ENCODE measurements at places on chromosomes 5 and 9. TPM values are rescaled to one million over a fixed set of nuclear protein-coding genes. Genes with fewer than 3 reads are reported as not detected.

Gene RNF183
- total RNA-seq, result not detected

- peak; percentile 10 for DNase-seq
Observed at GRCh38 chr5:88398316-88398715, 129.7 kb upstream of the TMEM161B start.

Gene EIF4EBP3
- 5.7 TPM for total RNA-seq

DNA sequence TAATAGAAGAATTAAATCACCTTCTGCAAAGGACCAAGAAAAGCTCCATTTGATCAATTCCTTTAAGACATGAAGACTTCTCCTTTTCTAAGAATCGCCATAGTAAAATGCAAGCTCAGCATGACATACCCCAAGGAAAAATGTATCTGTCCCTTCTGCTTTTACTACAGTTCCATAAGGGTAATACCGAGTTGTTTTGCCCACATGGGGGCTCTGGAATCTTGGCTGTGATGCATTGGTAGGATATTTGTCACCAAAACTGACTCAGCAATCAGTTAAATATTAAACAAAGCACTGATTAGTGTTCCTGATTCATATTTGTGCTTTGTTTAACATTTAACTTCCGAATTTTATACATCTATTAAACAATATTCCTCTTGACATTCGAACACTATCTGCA lies 24.3 kb upstream of the KCNIP1 start:
- peak; percentile 35 for DNase-seq

Gene TLX3
- not detected for total RNA-seq

GRCh38 chr9:34513567-34514214 lies 9.1 kb downstream of the ENHO start:
- no peak for DNase-seq

DNA sequence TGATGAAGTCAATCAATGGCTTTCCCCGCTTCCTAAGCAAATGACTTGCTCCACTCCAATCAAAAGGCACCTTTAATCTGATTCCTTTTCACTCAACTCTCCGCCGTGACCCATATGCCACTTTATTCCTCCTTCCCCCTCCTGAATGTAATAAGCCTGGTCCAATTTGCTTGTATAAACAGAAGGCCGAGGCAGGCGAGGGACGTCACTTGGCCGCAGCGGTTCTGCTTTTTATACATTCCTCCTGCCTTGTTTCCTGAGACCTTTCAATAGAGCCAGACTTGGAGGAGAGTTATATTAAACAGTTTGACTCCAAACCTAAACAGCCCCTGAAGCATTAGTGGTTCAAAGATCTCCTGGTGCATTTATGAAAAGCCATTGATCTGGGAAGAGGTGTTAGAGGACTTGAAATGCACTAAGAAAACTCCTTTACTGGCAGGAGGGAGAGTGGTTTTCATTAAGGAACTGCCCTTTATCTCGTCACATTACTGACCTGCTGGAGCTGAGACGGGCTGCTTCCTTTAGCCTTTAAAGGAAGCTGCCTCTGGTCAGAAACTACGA lies 273.4 kb downstream of the SLIT3 start:
- DNase-seq, result no peak

Gene MAML1
- total RNA-seq, result 5.1 TPM
